Suppressor macrophage (primary cell): ENCODE measurements at places on chromosomes 12 and 14.

DNA sequence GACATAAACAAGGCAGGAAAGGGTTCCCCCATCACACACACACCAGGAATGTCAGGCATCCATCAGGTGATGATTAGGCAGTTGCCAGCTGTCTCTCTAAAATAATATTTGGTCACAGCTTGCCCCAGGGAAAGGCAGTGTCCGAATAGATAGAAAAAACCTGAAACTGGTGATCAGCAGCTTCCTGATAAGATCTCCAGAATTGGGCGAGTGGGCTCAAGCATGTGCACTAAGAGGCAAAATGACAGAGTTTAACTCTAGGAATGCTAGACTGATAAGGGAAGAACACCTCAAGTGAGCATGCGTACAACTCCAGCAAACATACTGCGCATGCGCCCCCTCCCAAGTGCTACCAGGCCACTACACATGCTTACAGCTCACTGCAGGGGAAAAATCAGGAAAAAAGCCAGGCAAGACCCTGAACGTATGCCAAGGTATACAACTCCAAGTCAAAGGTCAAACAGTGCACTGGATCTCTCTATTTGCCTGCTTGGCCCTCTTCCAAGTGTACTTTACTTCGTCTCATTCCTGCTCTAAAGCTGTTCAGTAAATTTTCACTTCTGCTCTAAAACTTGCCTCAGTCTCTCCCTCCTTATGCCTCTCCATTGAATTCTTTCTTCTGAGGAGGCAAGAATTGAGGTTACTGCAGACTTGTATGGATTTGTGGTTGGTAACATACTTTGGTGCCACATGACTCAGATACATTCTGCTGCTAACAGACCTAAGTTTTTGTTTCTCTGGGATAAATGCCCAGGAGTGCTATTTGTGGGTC lies 73.5 kb upstream of the VASH1 start:
- no peak for DNase-seq

- DNase-seq = no peak
Measured at GRCh38 chr12:31768046-31768445, 39.2 kb upstream of the AMN1 start.

GRCh38 chr14:102363182-102363943 lies 622 bp downstream of the TECPR2 start:
- peak; percentile 22 for DNase-seq

DNA sequence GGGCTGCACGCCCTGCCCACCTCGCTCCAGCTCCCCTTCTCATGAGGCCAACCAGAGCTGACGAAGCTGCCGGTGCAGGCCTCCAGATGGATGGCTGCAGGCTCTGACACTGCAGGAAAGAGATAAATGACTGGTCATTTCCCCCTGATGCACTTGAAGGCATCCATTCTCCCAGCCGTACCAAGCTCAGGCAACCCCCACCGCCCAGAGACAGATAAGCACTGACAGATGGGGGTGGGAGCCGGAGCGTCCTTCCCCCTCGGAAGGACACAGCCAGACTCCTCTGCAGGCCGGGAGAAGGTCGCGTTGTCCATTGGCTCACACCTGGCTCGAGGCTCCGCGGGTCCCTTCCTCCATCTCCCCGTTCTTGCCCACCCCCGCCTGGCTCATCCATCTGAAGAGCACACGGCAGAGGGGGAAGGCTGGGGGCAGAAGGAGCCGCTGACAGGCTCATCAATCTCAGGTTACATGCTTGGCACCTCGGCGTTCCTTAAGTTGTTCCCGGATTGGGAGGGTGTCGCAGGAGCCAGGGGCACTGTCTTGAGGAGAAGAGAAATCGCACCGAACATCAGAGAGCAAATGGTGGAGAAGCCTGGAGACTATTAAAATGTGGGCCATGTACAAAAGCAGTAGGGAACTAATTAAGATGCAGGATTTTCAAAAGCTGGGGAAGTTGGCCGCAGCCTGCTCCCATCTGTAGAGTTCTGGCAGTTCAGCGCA lies 151.6 kb downstream of the DPF3 start:
- DNase-seq = no peak

GRCh38 chr14:104195878-104196277 lies 57.5 kb downstream of the KIF26A start:
- DNase-seq = no peak

DNA sequence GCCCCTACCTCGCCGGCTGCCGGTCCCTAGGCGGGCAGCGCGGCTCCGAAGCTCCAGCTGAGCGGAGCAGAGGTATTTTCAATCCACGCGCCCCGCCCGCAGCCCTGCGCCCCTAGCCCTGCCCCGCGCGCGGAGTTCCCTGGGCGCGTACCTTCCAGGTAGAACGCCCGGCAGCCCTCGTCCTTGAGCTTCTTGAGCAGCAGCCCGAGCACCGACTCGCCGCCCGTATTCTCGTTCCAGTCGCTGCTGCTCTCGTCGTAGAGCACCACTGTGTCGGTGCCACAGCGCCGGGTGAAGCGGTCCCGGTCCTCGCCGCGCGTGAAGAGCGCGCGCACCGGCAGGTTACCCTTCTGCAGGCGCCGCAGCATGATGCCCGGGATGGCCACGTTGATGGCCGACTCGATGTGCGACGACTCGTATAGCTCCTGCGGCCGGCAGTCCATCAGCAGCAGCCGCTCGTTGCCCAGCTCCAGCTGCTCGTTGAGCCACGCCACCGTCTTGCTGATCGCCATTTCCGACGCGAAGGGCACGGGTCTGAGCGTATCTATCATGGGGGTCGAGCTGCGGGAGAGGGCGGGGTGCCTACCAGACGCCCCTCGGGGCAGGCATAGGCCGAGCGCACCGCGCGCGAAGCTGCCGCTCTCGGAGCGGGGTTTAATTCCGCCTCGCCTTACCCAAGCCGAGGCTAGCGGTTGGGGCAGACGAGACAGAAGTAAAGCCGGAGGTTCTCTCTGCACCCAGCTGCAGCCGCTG lies 636 bp downstream of the DUSP6 start:
- DNase-seq = no peak

GRCh38 chr14:71208702-71209357 lies 301.6 kb downstream of the PCNX1 start:
- DNase-seq = no peak

DNA sequence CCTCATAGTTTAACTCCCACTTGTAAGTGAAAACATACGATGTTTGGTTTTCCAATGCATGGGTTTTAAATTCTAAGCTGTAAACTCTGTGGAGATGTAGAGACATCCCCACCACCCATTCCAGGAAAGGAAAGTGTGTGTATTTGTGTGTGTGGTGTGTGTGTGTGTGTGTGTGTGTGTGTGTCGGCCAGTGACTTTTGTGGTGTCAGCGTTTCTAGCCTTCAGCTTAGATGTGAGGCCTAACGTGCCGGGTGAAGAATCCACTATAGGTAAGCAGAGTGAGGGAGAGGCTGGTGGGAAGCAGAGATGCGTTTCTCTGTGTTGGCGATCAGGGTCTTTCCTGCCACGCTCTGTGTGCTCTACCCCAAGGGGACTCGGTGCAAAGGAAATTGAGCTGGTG lies 93.0 kb downstream of the SLC24A4 start:
- no peak for DNase-seq

DNA sequence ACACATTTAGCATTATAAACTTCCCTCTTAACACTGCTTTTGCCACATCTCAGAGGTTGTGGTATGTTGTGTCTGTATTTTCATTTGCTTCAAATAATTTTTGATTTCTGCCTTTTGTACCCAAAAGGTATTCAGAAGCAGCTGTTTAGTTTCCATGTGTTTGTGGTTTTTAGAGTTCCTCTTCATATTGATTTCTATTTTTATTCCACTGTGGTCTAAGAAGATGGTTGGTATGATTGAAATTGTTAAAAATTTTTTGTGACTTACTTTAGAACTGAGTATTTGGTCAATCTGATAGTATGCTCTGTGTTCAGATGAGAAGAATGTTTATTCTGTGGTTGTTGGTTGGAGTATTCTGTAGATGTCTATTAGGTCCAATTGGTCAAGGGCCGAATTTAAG lies 76.4 kb downstream of the IFNG-AS1 start:
- DNase-seq = no peak

- no peak for DNase-seq
Measured at GRCh38 chr14:50263321-50263720, 31.9 kb upstream of the SOS2 start.

DNA sequence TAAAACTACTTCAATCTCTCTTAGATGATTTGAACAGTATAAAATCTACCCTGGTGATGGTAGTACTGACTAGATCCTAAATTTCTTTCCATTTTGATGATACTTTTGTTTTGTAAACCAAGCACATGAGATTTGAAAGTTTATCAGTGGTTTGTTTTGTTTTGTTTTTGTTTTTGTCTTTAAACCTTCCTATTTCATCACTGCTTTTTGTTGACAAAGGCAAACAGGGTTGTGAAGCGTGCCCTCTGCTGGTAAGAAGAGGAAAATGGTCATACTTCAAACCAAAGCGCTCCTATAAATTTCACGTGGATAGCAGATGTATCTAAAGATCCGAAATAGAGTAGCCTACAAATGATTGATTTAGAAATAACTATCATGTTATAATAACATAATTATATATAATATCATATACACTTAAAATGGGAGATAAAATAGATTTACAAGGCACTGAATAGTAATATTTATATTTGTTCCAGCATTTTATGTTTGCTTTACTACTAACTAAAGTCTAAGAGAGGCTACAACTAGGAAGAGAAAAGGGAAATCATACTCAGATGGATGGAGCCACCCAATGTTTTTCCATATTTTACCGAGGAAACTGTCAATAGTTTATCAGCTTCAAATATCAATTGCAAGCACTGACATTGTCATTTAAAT lies 254.0 kb upstream of the USP15 start:
- DNase-seq = peak; percentile 67

DNA sequence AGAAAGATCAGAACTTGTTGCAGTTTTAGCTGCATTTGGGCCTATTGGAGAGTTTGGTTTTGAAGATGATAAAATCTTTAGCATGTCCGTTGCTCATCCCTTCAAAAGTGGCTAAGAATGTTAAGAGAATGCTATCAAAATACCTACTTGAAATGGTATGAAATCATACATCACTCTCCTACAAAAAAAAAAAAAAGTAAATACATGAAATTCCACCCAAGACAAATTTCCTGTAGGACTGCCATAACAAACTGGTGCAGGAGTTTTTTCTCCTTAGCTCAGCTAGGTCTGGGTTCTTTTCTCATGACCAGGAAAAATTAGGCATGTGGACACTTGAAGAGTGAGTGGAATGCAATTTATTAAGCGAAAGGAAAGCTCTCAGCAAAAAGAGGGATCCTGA lies 15.9 kb upstream of the FAR2 start:
- no peak for DNase-seq
